ENCODE measurements at places on chromosomes 5 and 9. TPM values are rescaled to one million over a fixed set of nuclear protein-coding genes. Genes with fewer than 3 reads are reported as not detected.

OR2V2 gene
- total RNA-seq = not detected

GARIN3 gene
- not detected for total RNA-seq

GMCL2 gene
- total RNA-seq = not detected

DHX29 gene
- total RNA-seq = 23.6 TPM

VLDLR gene
- total RNA-seq = 0.31 TPM

CAMK2A gene
- total RNA-seq = 0.94 TPM

PCDHGA9 gene
- total RNA-seq = 0.42 TPM

All from mononuclear cell (primary cell).